Glutamatergic neuron (in vitro differentiated cells): ENCODE measurements at places on chromosomes 13 and 19. TPM values are rescaled to one million over a fixed set of nuclear protein-coding genes. Genes with fewer than 3 reads are reported as not detected.
A peak's percentile ranks its signal among the peaks of the same experiment; 100 is the strongest.

ZNF253 gene
- 56.0 TPM for total RNA-seq

PPP1R15A gene
- total RNA-seq: 106 TPM

COL5A3 gene
- total RNA-seq: 0.10 TPM

AZU1 gene
- total RNA-seq: 2.2 TPM

DNA sequence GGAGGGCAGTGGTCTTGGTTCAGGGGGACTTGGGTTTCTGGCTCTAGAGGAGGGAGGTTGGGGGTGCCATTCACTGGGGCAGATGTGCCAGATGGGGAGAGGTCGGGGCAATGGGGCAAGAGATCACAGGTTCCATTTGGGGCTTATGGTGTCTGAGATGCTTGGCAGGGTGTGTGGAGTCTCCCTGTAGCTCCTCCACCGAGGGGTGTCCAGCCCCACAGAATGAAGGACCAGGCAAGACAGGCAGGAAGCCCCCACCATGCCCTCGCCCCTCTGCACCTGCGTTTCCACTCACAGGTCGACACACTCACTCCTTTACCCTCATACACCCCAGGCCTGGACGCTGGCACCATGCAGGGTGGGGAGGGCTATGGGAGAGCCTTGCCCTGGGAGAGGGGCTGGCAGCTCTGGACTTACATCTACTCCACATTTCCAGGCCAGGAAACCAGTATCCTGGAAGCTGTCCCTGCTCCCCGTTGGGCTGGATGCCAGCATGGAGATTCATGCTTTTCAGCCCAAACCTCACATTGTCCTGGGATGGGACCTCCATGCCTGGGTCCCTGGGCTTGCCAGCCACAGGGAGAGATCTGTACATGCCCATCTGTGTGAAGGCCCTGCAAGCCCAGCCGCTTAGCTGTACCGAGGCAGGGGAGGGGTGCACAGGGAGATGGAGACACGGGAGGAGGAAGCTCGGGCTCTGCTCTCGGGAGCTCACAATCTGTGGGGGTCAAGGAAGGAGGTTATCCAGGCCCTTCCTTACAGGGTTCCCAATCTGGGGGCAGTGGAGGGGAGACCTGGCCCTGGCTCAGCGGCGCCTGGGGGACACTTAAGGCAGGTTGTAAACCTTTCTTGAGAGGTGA, 77.1 kb downstream of the CHST8 start:
- peaks cover 36% of the 10 kb centered on the region for H3K4me1 ChIP-seq
- H3K27me3 ChIP-seq: peaks cover 20% of the 10 kb centered on the region
- no peak overlapping the region for H3K4me3 ChIP-seq
- peak overlapping the region; percentile 43 for H3K27ac ChIP-seq

DNA sequence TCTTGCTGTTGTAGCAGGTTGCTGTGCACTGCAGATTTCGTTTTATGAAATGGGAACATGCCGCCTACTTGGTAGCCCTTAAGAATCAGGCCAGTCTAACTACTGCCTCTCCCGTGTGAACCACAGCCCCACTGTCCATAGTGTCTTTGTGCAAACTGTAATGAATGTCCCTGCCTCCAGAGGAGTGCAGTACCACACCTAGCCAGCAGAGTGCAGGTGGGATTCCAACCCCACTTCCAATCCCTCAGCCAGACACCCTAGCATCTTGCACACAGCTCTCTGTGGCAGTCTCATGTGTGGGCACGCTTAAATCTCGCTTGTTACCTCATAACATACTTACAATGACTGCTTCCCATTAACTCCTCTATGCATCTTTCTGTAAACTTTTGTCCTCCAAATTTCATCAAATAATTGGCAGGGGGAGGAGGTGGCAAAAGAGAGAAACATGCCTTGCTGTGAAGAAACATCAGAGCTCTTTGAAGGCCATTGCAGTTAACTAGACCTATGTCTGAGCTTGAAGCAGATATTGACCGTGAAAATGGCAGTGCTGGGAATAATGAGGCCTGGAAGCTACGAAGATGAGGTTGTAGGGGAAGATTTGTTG, 47.2 kb downstream of the ZAR1L start:
- no peak overlapping the region for H3K4me3 ChIP-seq
- H3K27me3 ChIP-seq: no peaks in the 10 kb centered on the region
- no peak for DNase-seq
- no peaks in the 10 kb centered on the region for H3K4me1 ChIP-seq
- no peak overlapping the region for H3K27ac ChIP-seq
- peaks cover 8% of the 10 kb centered on the region for H3K36me3 ChIP-seq

DNA sequence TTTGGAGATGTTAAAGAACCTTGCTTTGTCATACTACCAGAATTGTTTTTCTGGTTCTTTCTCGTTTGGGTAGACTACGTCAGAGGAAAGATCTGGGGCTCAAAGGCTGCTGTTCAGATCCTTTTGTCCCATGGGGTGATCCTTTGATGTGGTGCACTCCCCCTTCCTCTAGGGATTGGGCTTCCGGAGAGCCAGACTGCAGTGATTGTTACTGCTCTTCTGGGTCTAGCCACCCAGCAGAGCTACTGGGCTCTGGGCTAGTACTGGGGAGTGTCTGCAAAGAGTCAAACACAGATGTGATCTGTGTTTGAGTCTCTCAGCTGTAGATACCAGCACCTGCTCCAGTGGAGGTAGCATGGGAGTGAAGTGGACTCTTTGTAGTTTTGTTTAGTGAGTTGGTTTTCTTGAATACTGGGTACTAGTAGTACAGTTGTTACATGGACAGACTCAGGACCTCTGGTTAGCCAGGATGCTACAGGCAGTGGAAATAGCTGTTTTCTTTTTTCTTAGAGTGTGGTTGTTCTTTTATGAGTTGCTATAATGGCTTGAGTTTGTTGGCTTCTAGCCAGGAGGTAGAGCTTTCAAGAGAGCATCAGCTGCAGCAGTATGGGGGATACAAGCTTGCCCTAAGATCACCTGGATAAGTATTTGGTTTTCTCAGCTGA, 34.4 kb downstream of the DNAJC15 start:
- no peak for DNase-seq
- peaks cover 1% of the 10 kb centered on the region for H3K27me3 ChIP-seq
- no peak overlapping the region for H3K4me3 ChIP-seq
- peaks cover 10% of the 10 kb centered on the region for H3K36me3 ChIP-seq
- peaks cover 10% of the 10 kb centered on the region for H3K4me1 ChIP-seq

- H3K4me3 ChIP-seq: no peak overlapping the region
- peaks cover 13% of the 10 kb centered on the region for H3K36me3 ChIP-seq
Measured at GRCh38 chr13:46004491-46004890, 48.1 kb downstream of the ZC3H13 start.

DNA sequence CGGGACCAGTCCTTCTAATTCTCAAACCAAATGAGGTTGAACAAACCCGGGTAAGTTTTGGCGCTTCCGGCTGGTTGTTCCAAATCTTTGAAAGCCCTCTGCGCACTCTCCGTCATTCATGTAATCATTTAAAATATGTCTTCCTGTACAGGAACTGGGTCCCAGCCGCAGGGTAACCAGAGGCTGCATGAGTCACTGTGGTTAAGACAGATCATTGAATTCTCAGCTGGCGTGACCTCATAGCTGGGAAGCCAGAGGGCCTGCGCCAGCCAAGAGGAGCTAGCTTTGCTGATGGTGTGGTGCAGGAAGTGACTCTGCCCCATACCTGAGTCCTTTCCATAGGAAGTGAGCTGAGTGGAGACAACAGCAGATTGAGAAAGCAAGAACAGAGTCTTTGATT, 135.2 kb downstream of the TSHZ3 start:
- H3K4me3 ChIP-seq: no peak overlapping the region
- no peak for DNase-seq
- no peak overlapping the region for H3K27ac ChIP-seq
